ENCODE measurements at places on chromosomes 5 and 9. TPM values are rescaled to one million over a fixed set of nuclear protein-coding genes. Genes with fewer than 3 reads are reported as not detected.

DNA sequence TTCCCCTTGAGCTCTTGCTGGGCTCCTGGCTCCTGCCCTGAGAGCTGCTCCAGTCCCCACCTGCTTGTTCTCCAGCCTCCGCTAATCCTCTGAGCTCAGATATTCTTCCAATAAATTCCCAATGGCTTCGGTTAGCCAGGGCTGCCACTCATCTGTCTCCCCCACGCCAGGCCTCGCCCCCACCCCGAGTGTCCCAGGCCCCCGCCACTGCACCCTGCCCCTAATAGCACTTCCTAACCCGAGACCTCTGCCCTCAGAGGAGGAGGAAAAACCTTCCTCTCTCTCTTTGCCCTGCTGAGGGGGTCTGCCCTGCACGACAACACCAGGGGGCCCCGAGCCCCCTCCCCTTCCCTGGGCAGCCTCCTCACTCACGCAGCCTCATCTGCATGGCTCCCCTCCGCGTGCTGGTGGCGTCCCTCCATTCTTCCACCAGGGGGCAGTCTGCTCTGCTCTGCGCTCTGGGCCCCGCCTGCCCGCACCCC lies 5.4 kb upstream of the LCN15 start:
- DNase-seq, result no peak

DNA sequence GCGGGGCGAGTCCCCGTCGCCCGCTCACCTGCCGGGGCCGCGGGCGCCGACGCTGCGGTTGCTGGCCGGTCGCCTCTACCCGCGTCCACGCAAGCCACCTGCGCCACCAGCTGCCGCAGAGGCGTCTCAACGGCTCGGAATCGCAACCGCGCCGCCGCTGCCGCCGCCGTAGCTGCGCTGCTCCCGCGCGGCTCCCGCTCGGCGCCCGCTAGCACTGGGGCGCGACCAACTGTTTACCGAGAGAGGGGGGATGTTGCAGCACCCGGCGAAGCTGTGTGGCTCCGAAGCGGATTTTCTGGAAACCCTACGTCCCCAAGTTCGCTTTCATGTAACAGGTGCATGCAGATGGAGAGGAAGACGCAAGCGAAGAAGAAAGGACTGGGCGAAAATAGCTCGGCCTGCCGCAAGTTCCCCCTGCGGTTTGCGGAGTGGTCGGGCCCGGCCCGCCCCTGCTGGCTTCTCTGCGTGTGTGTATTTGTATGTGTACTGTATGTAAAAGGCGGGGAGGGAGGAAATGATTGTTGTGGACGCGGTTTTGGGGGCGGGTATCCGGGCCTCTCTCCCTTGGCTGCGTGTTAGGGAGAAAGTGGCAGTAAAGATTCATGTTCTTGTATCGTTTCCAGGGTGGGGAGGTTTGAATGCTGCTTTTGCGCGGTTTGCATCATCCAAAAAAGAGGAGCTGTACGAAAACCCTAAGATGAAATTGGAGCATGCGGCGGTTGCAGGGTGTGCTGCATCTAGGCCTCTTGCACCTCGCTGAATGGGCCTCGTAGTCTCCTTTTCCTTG lies at the start of gene PSIP1:
PSIP1 (minus strand) TSS at position 182 of the 787 bp plus-strand sequence. CDS start 782 bp downstream, outside the sequence.
- DNase-seq, result peak; percentile 91

GRCh38 chr5:140253985-140254384 lies 48.9 kb downstream of the PFDN1 start:
- peak; percentile 68 for DNase-seq

DNA sequence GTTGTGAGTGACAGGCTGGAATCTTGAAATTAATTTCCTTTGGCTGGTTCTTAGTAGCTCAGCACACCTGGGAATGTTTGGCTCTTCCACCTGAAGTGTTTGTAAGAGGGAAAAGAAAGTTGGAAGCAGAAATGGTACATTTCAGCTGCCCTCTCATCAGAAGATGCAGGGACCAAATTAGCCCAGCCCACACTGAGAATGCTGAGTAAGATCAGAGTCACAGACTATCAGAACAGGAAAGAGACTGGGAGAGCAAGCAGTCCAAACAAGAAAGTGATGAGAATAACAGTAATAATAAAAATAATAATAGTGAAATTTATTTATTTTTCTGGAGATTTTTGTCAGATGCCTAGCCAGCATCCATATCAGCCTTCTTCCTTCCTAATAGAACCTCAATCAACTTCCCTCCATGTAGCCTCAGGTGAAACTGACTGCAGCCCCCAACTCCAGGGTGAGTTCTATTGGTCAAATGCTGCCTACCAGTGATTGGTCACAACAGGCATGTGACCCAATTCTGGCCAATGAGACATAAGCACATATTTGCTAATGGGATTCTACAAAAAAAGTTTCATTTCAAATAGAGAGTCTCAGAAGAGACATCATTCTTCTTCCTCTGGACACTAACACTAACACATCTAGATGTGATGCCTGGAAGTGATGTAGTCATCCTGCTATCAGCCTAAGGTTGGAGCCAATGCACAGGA lies 31.2 kb upstream of the ADRA1B start:
- no peak for DNase-seq

GRCh38 chr9:69976152-69976551 lies 67.5 kb upstream of the MAMDC2 start:
- DNase-seq, result no peak

- DNase-seq, result no peak
Observed at GRCh38 chr5:19208397-19208796, 779.6 kb downstream of the CDH18 start.

DNA sequence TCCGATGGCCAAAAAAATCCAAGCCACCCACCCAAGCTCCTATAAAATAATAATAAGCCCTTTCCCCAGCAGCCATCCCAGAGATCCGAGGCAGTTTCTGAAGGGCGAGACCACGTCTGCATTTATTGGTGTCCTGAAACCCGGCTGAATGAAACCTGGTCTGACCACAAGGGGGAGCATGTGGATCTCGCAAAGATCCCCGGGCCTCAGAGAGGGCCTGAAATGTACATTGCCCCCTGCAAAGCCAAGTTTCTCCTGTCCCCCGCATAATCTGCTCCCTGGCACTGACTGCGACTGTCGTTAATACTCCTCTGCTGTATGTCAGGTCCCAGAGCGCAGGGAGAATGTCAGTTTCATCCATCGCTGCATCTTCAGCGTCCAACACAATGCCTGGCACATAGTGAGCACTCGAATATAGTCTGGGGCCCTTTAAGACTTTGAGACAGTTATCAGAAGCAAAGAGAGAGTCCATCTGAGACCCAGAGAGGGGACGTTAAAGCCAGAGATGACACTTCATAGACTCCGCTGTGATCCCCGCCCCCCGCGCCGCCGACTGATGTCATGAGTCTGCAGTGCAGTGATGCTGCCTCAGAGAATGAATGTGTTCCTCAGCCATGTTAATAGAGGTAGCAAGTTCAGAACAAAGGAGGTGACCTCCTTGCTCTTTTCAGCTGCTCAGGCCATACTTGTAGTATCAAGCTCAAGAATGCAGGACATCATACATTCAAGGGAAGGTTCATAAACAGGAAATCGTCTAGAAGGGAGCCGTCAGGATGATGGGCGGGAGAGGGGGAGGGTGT lies 74.5 kb upstream of the BARHL1 start:
- no peak for DNase-seq

Gene RASGRF2
- total RNA-seq, result 5.9 TPM

Gene KLHL9
- total RNA-seq, result 12.2 TPM

- no peak for DNase-seq
Observed at GRCh38 chr5:65341835-65342234, 139.9 kb downstream of the ADAMTS6 start.
